ENCODE measurements at places on chromosomes 11 and 22.

- no peak for DNase-seq
Observed at GRCh38 chr11:94472916-94473799, 20.5 kb downstream of the MRE11 start.

DNA sequence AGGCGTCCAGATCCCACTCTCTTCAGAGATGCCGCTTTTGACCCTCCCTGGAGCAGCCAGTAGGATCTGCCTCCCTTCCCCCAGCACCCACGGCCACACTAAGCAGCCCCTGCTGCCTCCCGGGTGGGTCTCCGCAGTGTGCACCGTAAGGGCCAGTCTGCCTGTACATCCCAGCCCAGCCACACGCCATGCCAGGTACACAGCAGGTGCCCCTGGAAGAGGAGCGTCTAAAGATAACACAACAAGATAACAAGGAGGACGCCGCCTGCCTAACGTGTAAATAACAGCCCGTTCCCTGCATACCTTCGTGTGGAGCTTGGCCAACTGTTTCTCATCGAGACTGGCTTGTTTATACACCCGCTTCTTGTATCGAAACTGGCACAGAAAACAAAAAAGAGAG is 139.4 kb downstream of the SHANK2 start:
- DNase-seq, result no peak

- no peak for DNase-seq
Observed at GRCh38 chr11:94652735-94653284, 85.6 kb downstream of the PIWIL4 start.

- no peak for DNase-seq
Observed at GRCh38 chr22:25353516-25354445, 134.3 kb downstream of the CRYBB2 start.

DNA sequence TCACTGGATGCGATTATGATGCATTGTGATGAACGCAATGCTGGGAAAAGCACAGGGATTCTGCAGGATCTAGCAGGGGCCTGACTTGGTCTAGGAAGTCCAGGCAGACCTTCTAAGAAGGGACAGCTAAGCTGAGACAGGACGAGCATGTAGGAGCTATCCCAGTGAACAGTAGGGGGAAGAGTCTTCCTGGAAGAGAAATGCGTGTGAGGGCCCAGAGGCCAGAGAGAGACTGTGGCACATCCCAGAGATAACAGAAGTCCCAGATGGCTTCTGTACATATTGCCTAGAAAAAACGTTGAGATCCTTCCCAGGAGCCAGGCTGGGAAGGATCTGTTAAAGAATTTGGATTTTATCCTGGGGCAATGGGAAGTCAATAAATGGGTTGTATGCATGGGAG is 24.6 kb downstream of the RCN1 start:
- DNase-seq, result no peak

DNA sequence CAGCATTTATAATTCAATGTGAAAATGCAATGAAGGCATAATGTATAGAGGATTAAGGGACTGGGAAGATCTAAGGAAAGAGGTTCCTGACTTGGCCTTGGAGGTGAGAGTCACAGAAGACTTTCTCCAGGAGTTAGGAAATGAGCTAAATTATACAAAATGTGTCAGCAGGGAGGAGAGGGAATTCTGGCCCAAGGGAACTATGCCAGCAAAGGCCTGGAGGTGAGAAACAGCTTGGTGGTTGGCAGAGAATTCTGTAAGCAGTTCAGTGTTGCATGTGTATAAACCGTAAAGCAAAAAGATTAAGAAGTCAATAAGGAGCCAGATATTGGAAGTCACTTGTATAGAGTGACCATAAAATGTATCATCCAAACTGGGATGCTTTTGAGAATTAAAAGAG is 142.2 kb upstream of the SESN3 start:
- no peak for DNase-seq

GRCh38 chr11:99773646-99774045 is 752.9 kb downstream of the CNTN5 start:
- DNase-seq, result no peak

DNA sequence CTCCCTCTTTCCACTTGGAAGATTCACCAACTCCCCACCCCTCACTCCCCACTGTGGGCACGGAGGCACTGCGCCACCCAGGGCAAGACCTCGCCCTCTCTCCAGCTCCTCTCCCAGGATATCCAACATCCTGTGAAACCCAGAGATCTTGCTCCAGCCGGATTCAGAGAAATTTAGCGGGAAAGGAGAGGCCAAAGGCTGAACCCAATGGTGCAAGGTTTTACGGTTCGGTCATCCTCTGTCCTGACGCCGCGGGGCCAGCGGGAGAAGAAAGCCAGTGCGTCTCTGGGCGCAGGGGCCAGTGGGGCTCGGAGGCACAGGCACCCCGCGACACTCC is 397 bp upstream of the CD44 start:
- DNase-seq, result no peak

GRCh38 chr11:65663639-65664200 is 1.0 kb upstream of the RELA start:
- DNase-seq, result no peak

DNA sequence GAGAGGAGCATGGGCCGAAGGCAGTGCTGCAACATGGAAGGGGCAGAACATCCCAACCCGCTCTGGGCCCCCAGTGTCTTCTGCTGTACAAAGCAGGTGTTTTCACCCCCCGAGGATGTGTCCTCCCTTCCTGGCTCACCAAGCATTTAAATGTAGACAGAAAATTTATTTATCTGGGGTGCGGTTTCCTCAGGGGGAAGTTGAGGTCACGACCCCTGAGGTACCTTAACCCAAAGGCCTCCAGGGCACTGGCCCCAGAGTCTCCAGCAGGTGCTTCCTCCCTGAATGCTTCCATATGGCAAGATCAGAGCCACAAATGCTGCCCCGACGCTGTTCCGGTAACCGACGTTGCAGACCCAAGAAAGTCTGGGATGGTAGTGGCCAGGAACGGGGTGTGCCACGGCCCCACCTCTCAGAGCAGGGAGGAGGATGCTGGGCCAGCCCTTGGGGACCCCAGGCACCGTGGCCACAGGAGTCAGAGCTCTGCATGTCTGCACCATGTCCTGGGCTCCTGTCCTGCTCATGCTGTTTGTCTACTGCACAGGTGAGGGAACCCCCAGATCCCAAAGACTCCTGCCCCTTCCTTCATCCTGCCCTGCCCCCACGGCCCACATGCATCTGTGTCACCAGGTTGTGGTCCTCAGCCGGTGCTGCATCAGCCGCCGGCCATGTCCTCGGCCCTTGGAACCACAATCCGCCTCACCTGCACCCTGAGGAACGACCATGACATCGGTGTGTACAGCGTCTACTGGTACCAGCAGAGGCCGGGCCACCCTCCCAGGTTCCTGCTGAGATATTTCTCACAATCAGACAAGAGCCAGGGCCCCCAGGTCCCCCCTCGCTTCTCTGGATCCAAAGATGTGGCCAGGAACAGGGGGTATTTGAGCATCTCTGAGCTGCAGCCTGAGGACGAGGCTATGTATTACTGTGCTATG is at the start of gene VPREB1:
TSS of gene VPREB1 (plus strand) at position 471 of the 935 bp plus-strand sequence. CDS start at position 499, 28 bp downstream.
- DNase-seq, result no peak

- DNase-seq, result no peak
Observed at GRCh38 chr11:67367761-67368227, 5.6 kb downstream of the CLCF1 start.

DNA sequence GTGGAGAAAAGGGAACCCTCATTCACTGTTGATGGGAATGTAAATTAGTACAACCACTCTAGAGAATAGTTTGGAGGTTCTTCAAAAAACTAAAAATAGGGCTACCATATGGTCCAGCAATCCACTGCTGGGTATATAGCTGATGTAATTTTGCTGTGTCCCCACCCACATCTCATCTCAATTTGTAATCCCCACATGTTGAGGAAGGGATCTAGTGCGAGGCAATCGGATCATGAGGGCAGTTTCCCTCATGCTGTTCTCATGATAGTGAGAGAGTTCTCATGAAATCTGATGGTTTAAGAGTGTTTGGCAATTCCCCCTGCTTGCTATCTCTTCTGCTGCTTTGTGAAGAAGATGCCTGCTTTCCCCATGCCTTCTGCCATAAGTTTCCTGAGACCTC is 17.1 kb upstream of the OR52M1 start:
- no peak for DNase-seq

DNA sequence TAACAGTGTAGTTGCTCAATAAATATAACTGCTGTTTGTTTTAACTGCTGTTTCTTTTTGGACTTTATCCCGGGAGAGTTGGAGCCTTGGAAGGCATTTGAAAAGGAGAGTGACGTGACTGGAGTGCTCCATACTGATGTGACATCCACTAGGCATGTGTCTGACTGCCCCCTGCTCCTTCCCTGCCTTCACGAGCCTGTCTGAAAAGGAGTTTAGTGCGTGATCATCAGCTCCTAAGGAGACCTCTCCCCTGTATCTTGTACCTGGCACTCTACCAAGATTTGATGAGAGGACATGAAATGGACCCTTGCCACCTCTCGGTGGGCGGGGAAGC is 22.9 kb downstream of the ZBTB16 start:
- DNase-seq, result no peak

DNA sequence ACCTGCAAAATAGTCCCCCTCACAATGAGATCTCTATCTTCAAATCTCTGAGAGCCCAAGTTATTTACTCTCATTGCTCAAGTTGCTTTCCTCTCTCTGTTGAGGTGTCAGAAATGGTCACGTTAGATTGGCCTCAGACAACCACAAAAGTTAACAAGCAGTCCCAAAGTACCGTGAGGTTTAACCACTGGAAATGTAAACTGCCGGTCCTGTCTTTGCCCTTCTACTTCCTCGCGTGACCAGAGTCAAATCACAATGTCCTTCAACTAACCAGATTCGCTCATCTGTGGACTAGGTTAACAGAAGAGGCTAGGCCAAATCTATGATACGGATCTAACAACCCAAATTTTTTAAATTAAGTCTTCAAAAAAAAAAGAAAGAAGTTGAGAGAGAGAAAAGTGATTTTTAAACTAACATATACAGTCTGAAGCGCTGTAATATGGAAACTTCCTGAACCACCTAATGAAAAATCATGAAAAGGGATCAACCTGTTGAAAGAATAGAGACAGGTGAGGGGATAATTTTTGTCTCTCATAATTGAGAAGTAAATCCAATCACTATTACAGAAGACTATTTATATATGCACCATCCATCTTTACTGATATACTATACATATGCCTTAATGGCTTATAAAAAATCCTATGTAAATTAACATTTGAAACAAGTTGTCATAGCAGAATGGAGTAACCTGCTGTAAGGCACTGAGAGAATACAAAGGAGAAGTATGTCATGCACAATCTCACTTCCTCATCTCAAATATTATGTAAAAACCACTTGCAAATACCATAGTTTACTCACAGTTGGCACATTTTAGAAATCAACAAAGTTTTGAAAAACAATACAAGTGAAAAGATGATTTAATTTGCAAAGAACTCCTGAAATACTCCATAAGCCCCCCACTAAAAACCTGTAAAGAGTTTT is 3.3 kb upstream of the JAML start:
- DNase-seq, result no peak

GRCh38 chr22:40107851-40108378 is 69.8 kb upstream of the TNRC6B start:
- DNase-seq, result no peak

DNA sequence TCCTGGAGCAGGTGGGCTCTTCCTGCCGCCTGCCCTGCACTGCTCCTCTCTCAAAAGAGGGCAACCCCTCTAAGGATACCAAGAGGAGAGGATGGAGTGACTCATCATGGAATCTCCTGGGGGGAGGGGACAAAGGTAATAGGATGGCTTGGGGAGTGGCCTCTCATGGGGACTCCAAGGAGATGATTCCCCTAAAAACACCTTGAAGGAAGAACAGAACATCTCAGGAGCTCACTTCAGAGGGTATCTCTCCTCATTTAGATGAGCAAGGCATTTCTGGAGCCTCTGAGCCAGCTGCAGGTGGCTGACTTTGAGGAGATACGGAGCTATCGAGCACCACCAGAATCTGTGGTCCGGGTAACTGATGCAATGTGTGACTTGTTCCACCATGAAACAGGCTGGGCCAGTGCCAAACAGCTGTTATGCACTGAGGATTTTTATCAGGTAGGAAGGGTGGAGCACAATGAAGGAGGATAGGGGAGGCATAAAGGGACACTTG is 40.2 kb downstream of the RRP8 start:
- DNase-seq, result no peak

- DNase-seq, result peak; percentile 84
Observed at GRCh38 chr11:134360050-134360835, 28.5 kb downstream of the GLB1L2 start.

- peak; percentile 23 for DNase-seq
Observed at GRCh38 chr11:13963949-13964770, 1.6 kb downstream of the SPON1 start.

GRCh38 chr11:128695539-128696221 is 1.8 kb downstream of the FLI1 start:
- no peak for DNase-seq

GRCh38 chr22:48624401-48624800 is 1203.3 kb downstream of the BRD1 start:
- DNase-seq, result no peak

DNA sequence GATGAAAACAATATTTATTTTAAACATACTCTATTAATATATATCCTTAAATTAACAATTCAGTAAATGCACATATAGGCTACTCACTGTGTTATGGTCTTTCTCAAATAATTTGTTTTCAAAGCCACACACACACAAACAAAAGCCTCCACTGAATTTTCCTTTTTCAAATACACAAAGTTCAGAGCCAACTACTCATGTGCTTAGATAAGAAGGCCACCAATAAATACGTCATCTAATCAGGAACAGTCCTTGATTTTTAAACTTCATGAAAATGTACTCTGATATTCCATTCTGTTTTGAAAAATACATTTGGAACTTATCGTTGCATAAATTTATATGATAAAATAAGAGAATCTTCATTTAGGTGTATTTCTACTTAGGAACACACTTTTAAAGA is 26.0 kb downstream of the KBTBD3 start:
- no peak for DNase-seq

- DNase-seq, result no peak
Observed at GRCh38 chr11:118785362-118785761, 5.6 kb downstream of the DDX6 start.

Measured in GM12892 (cell line).